ENCODE measurements at places on chromosomes 13 and 19.

- H3K27ac ChIP-seq: no peak overlapping the region
- no peaks in the 10 kb centered on the region for H3K36me3 ChIP-seq
- H3K27me3 ChIP-seq: no peaks in the 10 kb centered on the region
- DNase-seq: no peak
Observed at GRCh38 chr13:26721251-26722121, 39.1 kb downstream of the GPR12 start.

DNA sequence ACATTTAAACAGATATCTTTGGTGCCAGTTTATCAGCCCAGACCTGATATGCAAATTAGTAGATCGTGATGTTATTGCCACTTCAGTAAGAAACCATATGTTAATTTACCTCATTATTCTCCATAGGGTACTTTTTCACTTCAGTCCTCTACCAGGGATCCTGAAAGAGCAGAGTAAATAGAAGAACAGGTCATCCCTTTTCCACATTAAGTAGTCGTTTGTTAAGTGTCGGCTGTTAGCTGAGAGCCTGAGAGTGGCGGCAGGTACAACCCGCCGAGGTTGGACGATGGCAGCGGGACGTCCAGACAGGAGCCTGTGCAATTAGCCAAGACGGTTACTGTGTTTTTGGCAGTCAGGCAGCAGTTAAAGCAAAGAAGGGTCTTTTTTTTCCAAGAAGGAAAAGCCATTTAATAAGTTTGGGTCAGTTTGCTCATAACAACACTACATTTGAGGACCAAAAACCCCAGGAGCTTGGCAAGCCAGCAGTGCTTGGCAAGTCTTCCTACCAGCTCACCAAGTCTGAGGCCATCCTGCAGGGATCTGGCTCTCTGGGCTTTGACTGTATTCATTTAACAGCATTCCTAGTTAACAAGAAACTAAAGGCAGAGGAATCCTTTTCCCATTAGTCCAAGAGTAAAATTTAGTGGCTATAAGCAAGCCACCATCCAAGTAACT lies 231.8 kb downstream of the SHISA2 start:
- no peaks in the 10 kb centered on the region for H3K27me3 ChIP-seq
- H3K27ac ChIP-seq: no peak overlapping the region
- H3K4me1 ChIP-seq: no peaks in the 10 kb centered on the region
- no peak overlapping the region for H3K4me3 ChIP-seq
- no peaks in the 10 kb centered on the region for H3K36me3 ChIP-seq

- H3K36me3 ChIP-seq: no peaks in the 10 kb centered on the region
- H3K27me3 ChIP-seq: peaks cover 5% of the 10 kb centered on the region
- H3K4me1 ChIP-seq: no peaks in the 10 kb centered on the region
- no peak for DNase-seq
Observed at GRCh38 chr19:30065680-30066606, 123.9 kb downstream of the URI1 start.

DNA sequence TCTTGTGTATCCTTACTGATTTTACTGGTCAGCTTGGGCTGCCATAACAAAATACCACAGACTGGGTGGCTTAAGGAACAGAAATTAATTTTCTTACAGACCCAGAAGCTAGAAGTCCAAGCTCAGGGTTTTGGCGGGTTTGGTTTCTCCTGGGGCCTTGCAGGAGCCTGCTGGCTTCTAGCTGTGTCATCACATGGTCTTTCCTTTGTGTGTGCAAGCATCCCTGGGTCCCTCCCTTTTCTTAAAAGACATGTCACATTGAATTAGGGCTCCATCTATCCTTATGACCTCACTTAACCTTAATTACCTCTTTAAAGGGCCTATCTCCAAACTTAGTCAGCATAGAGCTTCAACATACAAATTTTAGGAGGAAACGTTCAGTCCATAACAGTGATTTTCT lies 23.4 kb downstream of the UBAC2 start:
- H3K27me3 ChIP-seq: no peaks in the 10 kb centered on the region
- DNase-seq: no peak
- peaks cover 76% of the 10 kb centered on the region for H3K4me1 ChIP-seq
- no peak overlapping the region for H3K4me3 ChIP-seq

DNA sequence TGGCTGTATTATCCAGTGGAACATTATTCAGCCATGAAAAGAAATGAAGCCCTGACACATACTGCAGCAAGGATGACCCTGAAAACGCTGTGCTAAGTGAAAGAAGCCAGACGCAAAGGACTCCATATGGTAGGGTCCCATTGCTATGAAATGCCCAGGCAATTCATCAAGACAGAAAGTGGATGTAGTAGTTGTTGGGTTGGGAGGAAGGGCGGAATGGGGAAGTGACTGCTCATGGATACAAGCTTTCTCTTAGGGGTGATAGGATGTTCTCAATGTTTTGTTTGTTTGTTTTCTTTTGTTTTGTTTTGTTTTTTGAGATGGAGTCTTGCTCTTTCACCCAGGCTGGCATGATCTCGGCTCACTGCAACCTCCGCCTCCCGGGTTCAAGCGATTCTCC lies 11.1 kb upstream of the CEACAM16 start:
- no peak overlapping the region for H3K4me3 ChIP-seq
- H3K27me3 ChIP-seq: no peaks in the 10 kb centered on the region
- H3K4me1 ChIP-seq: peaks cover 23% of the 10 kb centered on the region
- no peak for DNase-seq
- no peak overlapping the region for H3K27ac ChIP-seq

- no peaks in the 10 kb centered on the region for H3K36me3 ChIP-seq
- no peak for DNase-seq
- no peaks in the 10 kb centered on the region for H3K4me1 ChIP-seq
- H3K27me3 ChIP-seq: no peaks in the 10 kb centered on the region
Observed at GRCh38 chr13:58926858-58927257, 1236.9 kb downstream of the DIAPH3 start.

- H3K4me3 ChIP-seq: no peak overlapping the region
- H3K4me1 ChIP-seq: peaks cover 16% of the 10 kb centered on the region
- no peaks in the 10 kb centered on the region for H3K27me3 ChIP-seq
- H3K36me3 ChIP-seq: no peaks in the 10 kb centered on the region
Observed at GRCh38 chr19:45878043-45878794, 7.7 kb downstream of the IRF2BP1 start.

DNA sequence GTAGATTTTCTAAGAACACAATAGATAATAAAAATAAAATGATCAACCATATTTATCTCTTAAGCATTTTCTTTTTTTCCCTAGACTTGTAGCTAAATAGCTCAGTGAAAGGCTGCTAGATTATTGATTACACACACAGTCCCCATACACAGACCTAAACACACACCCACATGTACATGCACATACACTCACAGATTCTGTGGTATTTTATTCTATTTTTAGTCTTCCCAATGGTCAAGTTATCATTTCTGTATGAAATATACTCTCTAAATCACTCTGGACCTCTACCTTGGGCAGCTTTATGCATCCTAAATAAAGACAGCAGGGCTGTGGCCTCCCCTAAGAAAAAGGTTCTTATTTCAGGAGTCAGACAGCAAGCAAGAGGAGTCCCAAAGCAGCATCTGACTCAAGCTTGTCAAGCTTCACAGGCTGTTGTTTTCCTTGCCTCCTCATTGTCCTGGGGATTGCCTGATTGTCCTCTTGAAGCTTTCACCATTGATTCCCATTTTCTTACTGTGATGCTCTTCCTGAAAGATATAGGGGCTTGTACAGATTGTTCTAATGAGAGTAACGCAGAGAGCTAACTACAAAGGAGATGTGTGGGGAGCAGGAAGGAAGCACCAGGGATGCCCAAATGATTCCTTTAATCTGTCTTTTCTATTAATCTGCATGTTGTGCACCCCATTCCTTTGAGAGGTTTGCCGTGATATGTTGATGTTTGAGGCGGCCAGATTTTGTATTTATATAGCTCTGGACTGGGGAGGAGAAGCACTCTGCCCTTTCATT lies 986.5 kb downstream of the PCDH17 start:
- no peak overlapping the region for H3K4me3 ChIP-seq
- DNase-seq: no peak
- H3K27me3 ChIP-seq: no peaks in the 10 kb centered on the region
- H3K4me1 ChIP-seq: no peaks in the 10 kb centered on the region
- no peak overlapping the region for H3K27ac ChIP-seq

GRCh38 chr19:31000913-31001312 lies 348.3 kb downstream of the TSHZ3 start:
- H3K36me3 ChIP-seq: no peaks in the 10 kb centered on the region
- no peak overlapping the region for H3K4me3 ChIP-seq
- no peaks in the 10 kb centered on the region for H3K27me3 ChIP-seq

GRCh38 chr13:87684850-87685742 lies 13.9 kb downstream of the SLITRK5 start:
- no peaks in the 10 kb centered on the region for H3K36me3 ChIP-seq
- H3K4me3 ChIP-seq: no peak overlapping the region
- no peak overlapping the region for H3K27ac ChIP-seq
- no peaks in the 10 kb centered on the region for H3K27me3 ChIP-seq
- no peak for DNase-seq

- no peaks in the 10 kb centered on the region for H3K27me3 ChIP-seq
- no peak overlapping the region for H3K4me3 ChIP-seq
- H3K27ac ChIP-seq: no peak overlapping the region
- H3K36me3 ChIP-seq: peaks cover 78% of the 10 kb centered on the region
Observed at GRCh38 chr19:42291435-42291810, 10.5 kb upstream of the PRR19 start.

DNA sequence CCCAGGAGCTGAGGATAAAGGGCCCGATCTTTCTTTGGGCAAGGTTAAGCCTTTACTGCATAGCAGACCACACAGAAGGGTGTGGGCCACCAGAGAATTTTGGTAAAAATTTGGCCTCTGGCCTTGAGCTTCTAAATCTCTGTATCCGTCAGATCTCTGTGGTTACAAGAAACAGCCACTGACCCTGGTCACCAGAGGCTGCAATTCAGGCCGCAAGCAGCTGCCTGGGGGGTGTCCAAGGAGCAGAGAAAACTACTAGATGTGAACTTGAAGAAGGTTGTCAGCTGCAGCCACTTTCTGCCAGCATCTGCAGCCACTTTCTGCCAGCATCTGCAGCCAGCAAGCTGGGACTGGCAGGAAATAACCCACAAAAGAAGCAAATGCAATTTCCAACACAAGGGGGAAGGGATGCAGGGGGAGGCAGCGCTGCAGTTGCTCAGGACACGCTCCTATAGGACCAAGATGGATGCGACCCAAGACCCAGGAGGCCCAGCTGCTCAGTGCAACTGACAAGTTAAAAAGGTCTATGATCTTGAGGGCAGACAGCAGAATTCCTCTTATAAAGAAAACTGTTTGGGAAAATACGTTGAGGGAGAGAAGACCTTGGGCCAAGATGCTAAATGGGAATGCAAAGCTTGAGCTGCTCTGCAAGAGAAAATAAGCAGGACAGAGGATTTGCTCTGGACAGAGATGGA lies 8.4 kb upstream of the CEACAM19 start:
- no peaks in the 10 kb centered on the region for H3K27me3 ChIP-seq
- no peak overlapping the region for H3K4me3 ChIP-seq
- H3K4me1 ChIP-seq: no peaks in the 10 kb centered on the region
- no peaks in the 10 kb centered on the region for H3K36me3 ChIP-seq
- H3K27ac ChIP-seq: no peak overlapping the region
- DNase-seq: no peak

- H3K27ac ChIP-seq: peak within 1 kb of the TSS; percentile 87
- DNase-seq: no peak
- H3K4me3 ChIP-seq: peak within 1 kb of the TSS; percentile 88
- H3K36me3 ChIP-seq: peaks cover 13% of the 10 kb centered on the region
Observed at GRCh38 chr19:34676697-34677385, at the start of gene SCGB2B2. SCGB2B2 (minus strand) TSS chr19:34677159; CDS start chr19:34594563, 82,596 bp downstream.

- no peaks in the 10 kb centered on the region for H3K4me1 ChIP-seq
- DNase-seq: no peak
- H3K36me3 ChIP-seq: peaks cover 70% of the 10 kb centered on the region
- no peaks in the 10 kb centered on the region for H3K27me3 ChIP-seq
- no peak overlapping the region for H3K27ac ChIP-seq
Observed at GRCh38 chr19:49652551-49653465, 10.8 kb downstream of the SCAF1 start.

DNA sequence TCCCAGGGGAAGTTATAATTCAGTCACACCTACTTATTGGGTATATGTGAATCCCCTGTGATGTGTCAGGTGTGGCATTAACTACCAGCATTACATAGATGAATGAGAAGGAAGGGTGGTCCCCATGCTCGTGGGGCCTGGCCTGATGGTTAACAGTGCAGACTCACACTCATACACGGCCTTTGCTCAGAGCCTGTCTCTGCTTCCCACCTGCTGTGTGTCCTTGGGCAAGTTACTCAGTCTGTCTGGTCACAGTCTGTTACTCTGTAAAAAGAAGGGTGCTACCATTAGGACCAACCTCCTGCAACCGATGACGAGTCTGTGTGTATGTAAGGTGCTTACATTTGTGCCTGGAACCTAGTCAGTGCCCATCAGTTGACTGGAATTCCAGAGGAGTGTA lies 23.8 kb downstream of the SAFB start:
- peaks cover 2% of the 10 kb centered on the region for H3K36me3 ChIP-seq
- no peaks in the 10 kb centered on the region for H3K4me1 ChIP-seq
- DNase-seq: no peak
- no peaks in the 10 kb centered on the region for H3K27me3 ChIP-seq
- no peak overlapping the region for H3K4me3 ChIP-seq

DNA sequence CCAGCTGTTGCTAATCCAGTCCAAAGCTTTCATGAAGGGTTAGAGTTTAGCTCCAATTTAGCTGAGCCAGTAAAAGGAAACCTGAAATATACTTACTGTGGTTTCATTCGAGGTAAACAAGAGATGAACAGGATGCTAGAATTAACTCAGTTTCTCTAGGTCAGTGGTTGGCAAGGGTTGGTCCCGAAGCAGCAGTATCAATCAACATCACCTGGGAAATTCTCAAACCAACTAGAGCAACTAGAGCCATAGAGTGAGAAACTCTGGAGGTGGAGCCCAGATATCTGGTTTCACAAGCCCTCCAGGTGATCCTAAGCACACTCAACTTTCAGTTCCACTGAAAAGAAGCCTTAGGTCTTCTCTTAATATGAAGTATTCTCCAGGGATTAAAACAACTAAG lies 376.7 kb downstream of the OXGR1 start:
- DNase-seq: no peak
- H3K4me3 ChIP-seq: no peak overlapping the region
- no peaks in the 10 kb centered on the region for H3K27me3 ChIP-seq
- H3K27ac ChIP-seq: no peak overlapping the region
- no peaks in the 10 kb centered on the region for H3K4me1 ChIP-seq

- H3K4me1 ChIP-seq: peaks cover 40% of the 10 kb centered on the region
- no peaks in the 10 kb centered on the region for H3K27me3 ChIP-seq
Observed at GRCh38 chr13:77299587-77299986, 27.3 kb downstream of the MYCBP2 start.

- DNase-seq: no peak
- H3K27me3 ChIP-seq: peaks cover 8% of the 10 kb centered on the region
- H3K4me1 ChIP-seq: peaks cover 7% of the 10 kb centered on the region
- no peak overlapping the region for H3K4me3 ChIP-seq
- no peak overlapping the region for H3K27ac ChIP-seq
Observed at GRCh38 chr19:38513762-38514167, 80.3 kb downstream of the RYR1 start.

All from B cell (primary cell).